ENCODE measurements at places on chromosomes 1 and 21. TPM values are rescaled to one million over a fixed set of nuclear protein-coding genes. Genes with fewer than 3 reads are reported as not detected.

DNA sequence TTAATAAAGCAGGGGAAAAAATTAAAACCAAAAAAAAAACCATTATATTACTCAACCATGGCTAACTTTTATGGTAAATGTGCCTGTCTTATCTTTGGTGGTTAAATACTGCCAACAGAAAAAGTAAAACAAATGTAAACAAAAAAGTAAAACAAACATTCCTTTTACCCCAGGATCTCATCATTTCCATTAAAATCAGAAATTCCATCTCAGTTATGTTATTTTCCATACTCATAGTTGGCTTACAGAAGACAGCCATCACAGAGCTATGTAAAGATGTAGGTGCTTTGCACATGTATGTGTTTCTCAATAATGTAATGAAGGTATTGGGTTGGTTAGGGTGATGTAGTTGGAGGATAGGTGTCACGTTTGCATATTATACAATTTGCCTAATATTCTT, 185.0 kb downstream of the KCNK2 start:
- no peak for DNase-seq

GRCh38 chr1:1165900-1166421, 7.7 kb upstream of the TTLL10 start:
- no peak for DNase-seq

DNA sequence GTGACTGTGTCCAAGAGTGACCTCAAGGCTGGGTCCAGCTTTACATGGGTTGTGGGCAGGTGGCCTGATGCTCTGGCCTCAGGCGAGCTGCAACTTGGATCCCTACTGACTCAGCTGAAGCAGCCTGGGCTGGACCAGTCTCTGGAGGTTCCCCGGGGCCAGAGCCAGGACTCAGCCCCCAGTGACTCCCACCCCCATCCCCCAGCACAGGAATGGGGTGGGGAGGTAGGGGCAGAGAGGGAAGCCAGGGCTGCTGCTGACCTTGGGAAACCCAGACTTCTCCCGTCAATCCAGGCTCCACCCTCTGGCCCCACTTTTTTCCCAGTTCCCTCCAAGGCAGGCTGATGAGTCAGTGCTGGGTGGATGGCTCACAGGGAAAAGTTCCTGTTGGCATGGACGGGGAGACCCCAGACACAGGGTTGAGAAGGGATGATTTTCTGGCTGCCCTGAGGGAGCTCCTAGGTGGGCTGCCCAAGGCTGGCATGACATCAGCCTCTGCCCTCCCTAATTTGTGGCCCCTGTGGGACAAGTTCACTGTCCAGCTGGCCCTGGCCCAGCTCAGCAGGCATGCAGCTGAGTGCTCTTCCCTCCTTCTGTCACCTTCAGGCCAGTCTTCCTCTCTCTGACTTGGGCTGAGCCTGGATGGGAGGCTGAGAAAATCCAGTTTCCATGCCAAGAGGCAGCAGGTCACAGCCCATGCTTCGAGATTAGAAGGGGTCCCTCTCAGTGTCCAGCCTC, 2.2 kb downstream of the ZC3H12A start:
- DNase-seq: peak; percentile 81

GRCh38 chr1:117609471-117609911, 3.6 kb downstream of the TENT5C start:
- DNase-seq: no peak

Gene SH2D1B
- 0.05 TPM for total RNA-seq

Gene DMRTA2
- total RNA-seq: 1.8 TPM

GRCh38 chr1:156149374-156150332, 3.7 kb upstream of the SEMA4A start:
- DNase-seq: no peak

- no peak for DNase-seq
Measured at GRCh38 chr1:200471739-200472138, 61.9 kb upstream of the ZNF281 start.

GRCh38 chr1:208374391-208374941, 130.3 kb upstream of the PLXNA2 start:
- DNase-seq: peak; percentile 81

GRCh38 chr1:240965581-240966091, 353.7 kb upstream of the GREM2 start:
- peak; percentile 40 for DNase-seq

Gene LCE1E
- not detected for total RNA-seq

Gene CRP
- not detected for total RNA-seq

Gene KCNJ15
- 0.16 TPM for total RNA-seq

DNA sequence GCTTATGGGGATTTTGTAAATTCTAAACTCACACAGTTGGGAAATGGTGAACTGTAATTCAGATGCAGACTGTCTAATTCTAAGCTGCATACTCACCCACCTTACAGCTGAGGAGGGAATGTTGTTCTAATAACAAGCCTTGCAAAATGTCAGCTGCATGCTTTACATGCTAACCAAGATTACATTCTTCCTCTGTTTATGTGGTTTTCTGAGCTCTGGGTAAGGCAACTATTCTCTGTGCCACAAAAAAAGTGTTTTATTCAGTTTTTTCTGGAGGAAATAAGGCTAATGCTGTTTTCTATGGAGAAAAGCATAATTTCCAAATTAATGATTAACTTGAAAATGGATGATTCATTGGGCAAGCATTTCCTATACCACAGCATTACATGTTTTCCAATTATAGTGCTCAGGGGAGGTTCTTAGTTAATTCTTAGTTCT, 64.9 kb downstream of the RGS13 start:
- peak; percentile 54 for DNase-seq

GRCh38 chr1:7006996-7007871, 222.0 kb downstream of the CAMTA1 start:
- no peak for DNase-seq

- DNase-seq: no peak
Measured at GRCh38 chr1:236736761-236737160, 50.5 kb downstream of the ACTN2 start.

GRCh38 chr1:247574664-247575063, 13.5 kb upstream of the OR2G2 start:
- DNase-seq: no peak

- peak; percentile 13 for DNase-seq
Measured at GRCh38 chr1:78607334-78607927, 12.8 kb upstream of the IFI44L start.
